C1 segment of cervical spinal cord (tissue), 14 donors: ENCODE measurements at places on chromosomes 4 and X.

- DNase-seq: no peak
Measured at GRCh38 chrX:46758163-46758955, 559 bp downstream of the SLC9A7 start.

GRCh38 chr4:169102026-169102425, 92.0 kb upstream of the CBR4 start:
- no peak for DNase-seq

DNA sequence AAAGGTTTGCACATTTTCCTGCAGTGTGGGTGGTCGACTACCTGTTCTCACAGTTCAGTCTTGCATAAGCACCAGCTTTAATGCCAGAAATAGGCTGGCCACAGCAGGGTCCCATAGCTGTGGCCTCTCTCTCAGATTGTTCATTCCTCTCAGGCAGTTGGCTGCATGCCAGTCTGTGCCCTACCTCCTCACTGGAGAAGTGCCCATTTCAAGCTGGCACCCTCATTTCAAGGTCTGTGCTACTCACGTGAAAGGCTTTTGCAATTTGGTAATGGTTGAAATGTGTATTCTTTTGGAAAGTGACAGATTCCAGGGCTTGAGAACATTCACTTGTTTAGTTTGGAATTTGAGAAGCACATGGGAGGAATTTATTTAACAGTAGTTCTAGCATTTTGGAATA, 28.9 kb upstream of the MTMR1 start:
- DNase-seq: no peak

- no peak for DNase-seq
Measured at GRCh38 chr4:186134257-186134656, 29.8 kb downstream of the FAM149A start.

GRCh38 chr4:164383358-164384220, 370.3 kb upstream of the SMIM31 start:
- peak; percentile 88 for DNase-seq

DNA sequence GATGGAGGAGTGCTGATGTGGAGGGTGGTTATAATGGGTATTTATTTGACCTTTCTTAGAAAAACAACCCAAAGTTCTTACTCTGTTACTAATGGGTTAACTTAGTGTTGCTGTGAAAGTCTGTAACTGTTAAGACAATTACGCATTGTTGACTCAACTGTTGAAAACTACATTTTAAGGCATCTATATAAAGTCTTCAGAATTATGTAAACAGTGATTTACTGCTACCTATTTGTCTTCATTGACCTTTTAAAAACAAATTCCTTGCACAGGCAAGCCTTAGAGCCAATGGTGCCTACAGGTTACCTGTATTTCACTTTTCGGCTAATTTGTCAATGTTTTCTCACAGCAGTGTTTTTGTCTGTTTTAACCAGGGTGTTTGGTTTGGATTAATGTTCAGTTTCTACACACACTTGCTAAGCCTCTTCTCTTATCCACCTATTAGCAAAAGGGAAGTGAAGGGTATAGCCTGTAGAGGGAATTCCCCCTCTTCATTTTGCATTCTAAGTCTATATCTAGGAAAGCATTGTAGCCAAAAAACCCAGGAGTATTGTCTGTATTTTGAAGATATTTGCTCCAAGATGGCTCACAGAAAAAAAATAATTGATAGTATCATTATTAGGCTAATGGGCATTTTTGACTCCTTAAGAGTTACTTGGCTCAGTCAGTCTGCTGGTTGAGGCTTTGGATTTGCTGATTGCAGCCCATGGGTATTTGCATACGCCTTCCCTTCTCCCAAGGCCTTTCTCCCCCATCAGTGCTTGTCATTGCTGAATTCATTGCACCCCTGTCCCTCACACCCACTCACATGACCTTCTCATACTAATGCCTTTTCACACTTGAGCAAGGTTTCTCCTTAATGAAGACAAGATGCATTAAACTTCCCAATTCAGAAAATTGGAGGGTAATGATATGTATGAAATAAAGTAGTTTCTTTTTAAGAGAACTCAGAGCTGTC, 30.5 kb downstream of the AFF1 start:
- no peak for DNase-seq

- DNase-seq: peak; percentile 25
Measured at GRCh38 chrX:53284684-53285447, 3.5 kb upstream of the IQSEC2 start.

- no peak for DNase-seq
Measured at GRCh38 chrX:38661561-38661960, 100.2 kb downstream of the TSPAN7 start.
